ENCODE measurements at places on chromosomes 7 and 10. TPM values are rescaled to one million over a fixed set of nuclear protein-coding genes. Genes with fewer than 3 reads are reported as not detected.

CDNF gene
- total RNA-seq, result 1.3 TPM

HOXA3 gene
- total RNA-seq, result not detected

STEAP2 gene
- not detected for total RNA-seq

GNAT3 gene
- not detected for total RNA-seq

SLC16A12 gene
- total RNA-seq, result not detected

ADAM22 gene
- 1.2 TPM for total RNA-seq

NPVF gene
- not detected for total RNA-seq

CACNA2D1 gene
- total RNA-seq, result not detected

FRG2B gene
- not detected for total RNA-seq

ANTXRL gene
- total RNA-seq, result 0.56 TPM

C1QL3 gene
- total RNA-seq, result not detected

Measured in T-helper 1 cell treated with Interleukin-12 subunit alpha and Interleukin-12 subunit beta and Interleukin-4 antibody, amounts not matched to agents 30 ng/mL and 1 ng/mL, for 36 hours (primary cell).